Stimulated activated CD8-positive, alpha-beta memory T cell treated with anti-CD3 and anti-CD28 coated beads, Interleukin-7, amount 100 ng/mL, for 1 hour (primary cell): ENCODE measurements at places on chromosomes 2 and 18.

GRCh38 chr18:32812342-32812741 is 39.5 kb upstream of the KLHL14 start:
- DNase-seq = no peak

- DNase-seq = no peak
Observed at GRCh38 chr2:126658905-126659561, 3.1 kb downstream of the GYPC start.

DNA sequence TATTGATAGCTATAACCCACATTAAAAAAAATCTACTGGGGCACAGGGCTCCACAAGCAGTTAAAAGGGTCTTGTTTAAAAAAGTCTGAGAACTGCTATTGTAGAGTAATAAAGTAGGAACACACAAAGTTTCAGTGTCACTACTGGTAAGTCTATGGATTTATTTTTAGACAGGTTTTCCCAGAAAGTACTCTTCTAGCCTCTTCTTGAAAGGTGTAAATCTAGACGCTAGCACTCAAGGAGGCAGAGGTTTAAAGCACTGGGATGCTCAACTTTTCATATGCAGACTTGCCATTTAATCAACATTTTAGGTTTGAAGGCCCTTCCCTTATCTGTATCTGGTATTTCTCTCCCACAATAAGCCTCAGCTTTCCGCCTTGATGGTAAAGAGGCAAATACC is 33.4 kb downstream of the FBXO11 start:
- DNase-seq = no peak

DNA sequence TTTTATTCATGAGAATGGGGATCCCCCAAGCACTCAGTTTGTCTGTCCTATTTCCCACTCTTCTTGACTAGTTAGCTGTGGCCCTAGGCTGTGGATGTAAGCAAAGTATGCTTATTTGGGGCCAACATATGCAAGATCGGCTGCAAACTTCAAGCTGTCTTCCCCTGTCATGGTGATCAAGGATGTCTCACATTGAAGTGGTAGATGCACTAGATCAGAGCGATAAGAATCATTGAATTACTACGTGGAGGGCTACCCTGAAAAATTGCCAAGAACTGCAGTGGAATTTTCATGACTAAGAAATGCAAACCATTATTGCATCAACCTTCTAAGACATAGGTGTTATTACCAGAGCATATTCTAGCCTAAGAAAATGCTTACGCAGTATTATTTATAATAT is 527.4 kb downstream of the RNF144A start:
- DNase-seq = no peak

DNA sequence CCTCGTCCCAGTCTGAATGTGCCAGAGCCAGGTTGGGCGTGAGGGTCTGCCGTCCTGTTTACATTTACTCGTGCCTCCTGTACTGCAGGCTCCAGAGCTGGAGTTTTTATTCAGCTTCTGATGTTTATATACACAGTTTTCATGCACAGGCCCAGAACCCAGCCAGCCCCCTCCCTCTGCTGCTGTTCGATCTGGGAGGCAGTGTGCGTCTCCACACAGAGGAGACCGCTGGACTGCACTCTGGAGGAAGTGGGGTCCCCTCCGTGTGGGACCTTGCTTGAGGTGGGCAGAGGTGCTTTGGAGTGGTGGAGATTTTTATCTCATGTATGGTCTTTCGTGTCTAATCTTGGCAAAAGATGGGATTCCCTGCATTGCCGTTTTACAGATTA is 90.6 kb downstream of the GLI2 start:
- no peak for DNase-seq

DNA sequence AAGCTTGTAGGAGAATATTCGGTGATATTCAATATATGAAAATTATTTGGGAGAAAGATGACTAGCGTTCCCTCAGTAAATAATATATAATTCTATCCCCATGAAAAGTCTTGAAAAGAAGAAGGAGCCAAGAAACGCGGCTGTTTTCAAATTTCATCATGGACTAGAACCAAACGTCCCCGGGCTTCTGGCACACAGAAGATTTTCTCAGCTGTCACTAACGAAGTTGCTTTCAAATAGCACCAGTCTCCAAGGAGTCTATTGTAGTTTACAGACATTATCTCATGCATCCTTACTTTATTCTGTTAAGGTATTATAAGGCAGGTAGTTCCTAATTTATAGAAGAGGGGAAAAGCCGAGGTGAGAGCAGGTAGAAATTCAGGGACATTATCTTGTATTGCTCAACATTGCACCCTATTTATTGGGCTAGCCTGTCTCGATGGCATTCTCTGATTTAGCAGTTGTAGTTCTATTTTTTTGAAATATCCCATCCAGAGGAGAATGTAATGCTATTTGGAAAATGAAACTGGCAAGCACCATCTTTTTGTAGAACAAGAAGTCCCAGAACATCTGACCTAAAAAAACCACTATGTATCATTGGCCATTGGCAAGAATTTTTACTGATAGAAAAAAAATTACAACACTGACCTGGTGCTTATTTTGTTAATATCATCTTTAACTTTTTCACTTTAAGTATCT is 198.1 kb upstream of the RASGRP3 start:
- DNase-seq = no peak

DNA sequence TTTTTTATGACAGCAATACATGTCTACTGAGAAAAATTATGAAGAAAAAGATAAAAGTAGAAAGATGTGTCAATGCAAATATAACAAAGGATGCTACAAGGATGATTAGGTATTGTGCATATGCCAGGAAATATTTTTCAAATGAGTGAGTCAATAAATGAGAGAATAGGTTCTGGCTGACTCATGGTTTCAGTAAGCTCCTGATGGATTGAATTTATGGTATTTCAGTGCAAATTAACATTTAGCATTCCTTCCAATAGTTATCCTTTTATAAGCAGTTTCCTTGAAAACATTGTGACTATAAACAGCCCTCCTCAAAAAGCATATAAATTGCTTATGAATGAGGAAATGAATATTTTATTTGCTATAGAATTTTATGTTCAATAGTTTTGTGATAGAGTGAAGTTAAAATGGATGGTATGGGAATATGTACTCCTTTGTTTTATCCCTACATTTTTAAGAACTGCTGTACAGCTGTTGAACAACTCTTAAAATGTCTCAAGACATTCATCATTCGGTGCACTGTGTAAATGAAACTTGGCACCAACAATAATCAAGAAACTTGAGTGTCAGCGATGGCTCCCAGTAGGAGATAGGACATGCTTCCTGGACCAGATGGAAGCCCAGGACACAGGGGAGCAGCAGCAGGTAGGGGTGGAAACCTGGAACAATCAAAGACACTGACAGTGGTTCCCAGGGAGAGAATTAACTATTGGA is 144.7 kb downstream of the PMAIP1 start:
- no peak for DNase-seq

GRCh38 chr2:199946196-199946595 is 9.1 kb downstream of the TYW5 start:
- no peak for DNase-seq

DNA sequence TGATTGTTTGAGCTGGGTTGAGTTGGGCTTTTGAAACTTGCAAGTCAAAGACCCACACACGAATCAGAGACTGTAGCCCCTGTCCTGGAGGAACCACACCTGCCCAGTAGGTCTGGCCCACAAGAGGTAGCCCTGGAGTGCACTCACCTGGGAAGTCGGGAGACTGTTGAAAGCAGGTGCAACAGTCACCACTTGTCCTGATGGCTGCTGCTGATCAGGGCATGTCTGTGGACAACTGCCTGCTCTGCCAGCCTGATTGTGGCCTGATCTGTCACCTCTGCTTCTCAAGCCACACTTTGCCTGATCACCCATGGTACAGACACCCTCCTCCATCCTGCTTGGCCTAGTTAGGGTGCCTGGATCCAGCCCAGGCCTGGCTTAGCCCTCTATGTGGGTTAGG is 105.0 kb upstream of the HAAO start:
- DNase-seq = no peak

- DNase-seq = no peak
Observed at GRCh38 chr2:43142921-43143438, 83.4 kb downstream of the ZFP36L2 start.

GRCh38 chr2:106339132-106339531 is 129.1 kb downstream of the RGPD3 start:
- DNase-seq = no peak

DNA sequence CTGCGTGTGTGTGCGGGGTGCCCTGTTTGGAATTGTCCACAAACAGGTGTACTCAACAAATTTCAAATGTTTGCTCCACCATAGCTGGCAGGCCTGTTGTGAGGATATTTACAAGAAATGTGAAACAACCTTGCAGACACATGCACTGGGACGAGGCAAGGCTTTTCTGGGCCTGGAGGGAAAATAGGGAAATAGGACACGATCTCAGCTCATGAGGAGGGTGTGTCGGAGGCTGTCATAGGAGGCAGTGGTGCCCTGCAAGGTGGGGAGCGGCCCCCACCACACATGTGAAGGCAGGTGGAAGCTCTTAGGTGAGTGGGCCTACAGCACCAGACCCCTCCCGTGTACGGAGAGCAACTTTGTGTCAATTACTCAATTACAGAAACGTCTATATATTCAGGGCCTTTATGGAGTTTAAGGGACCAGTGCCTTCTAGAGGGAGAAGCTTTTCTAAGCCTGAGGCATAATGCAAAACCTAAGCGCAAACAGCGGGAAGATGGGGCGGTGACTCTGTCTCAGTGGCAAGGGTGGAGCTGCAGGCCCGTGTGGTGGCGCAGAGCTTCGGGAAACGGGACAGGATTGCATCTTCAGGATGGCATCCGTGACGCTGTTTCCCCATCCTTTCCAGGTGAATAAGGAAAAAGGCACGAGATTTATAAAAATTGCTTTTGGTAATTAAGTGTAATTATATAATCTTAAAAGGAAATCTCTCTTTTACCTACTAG is 48.0 kb downstream of the RNF144A start:
- no peak for DNase-seq

- DNase-seq = no peak
Observed at GRCh38 chr18:10403708-10404107, 50.7 kb upstream of the APCDD1 start.

DNA sequence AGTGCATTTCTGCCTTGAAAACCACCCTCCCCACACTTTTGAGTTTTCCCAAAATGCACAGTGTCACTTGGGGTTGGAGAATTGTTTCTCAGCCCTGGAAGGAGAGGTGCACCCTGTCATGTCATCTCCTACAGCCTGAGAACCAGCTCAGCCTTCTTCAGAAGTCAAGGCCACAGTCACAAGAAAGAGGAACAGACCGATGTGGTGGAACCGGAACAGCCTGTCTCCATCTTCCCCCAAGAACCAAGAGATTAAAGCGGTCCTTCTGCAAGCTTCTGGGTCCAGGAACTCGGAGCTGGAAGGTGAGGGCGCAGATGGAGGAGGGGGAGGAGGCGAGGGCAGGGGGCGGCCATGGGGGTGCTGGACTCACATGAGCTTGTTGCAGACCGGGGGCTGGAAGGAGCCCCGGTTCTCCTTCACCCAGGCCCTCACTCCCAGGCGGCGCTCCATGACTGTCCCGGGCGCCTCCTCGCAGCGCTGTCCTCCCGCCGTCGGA is 248 bp downstream of the HAAO start:
- no peak for DNase-seq

DNA sequence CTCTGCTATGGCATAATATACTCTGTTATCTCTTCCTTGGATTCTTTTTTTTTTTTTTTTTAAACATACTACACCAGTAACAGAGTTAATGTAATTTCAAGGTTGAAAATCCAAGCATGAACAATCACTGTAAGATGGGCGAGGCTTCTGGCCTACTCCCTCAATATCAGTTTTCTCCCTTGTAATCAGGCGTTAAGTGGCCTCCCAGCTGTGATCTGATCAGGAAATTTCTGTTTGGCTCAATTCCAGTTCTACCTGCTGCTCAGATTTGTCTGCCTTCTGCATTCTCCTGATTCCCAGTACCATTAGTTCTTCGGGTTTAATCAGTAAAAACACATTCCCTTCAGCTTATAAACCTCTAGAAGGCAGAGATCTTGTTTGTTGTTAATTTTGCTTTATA is 18.6 kb downstream of the PRKD3 start:
- no peak for DNase-seq

DNA sequence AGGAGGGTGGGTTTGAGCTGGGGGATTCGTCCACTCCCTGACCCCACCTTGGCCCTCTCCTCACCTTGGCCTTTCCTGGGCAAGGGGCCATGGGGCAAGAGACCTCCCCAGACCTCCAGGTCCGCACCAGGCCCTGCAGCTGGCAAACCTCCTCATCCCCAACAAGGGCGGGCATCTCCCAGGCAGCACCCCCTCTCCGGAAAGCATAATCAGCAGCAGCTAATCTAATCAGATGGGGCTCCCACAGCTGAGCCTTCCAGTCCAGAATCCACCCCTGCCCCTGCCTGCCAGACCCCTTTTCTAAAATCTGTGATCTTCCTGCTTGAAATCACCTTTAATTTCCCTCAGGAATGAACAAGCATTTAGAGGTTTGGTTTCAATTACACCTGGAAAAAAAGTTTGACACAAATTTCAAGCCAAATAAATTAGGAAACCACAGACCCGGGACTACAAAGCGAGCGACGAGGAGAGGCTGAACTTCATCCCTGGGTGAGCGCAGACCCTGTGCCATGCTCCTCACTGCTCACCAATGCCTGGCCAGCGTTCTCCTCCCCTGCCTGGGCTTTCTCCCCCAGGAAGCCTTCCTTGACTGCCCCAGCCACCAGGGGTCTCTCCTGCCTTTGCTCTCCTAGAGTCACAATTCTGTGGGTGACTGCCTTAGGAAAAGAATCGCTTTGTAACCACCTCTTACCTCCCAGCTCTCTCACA is 143.0 kb upstream of the MYCN start:
- no peak for DNase-seq

DNA sequence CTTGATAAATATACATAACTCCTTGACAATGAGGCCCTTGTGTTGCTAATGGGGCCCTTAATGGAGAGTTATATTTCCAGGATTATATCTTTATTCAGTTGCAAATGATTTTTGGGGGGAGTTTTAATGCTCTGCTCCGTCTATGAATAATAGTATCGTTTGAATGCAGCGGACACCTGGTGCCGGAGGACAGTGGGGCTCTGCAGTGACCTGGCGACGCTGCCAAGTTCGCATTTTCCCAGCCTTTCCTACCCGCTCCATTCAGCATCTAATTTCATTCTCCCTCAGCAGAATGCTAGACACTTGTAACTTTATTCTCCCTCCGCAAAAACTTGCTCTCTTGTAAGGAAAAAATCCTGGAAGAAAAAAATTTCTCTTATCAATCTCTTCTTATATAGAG is 257.6 kb upstream of the SALL3 start:
- DNase-seq = no peak

- no peak for DNase-seq
Observed at GRCh38 chr2:118609138-118609537, 238.3 kb downstream of the EN1 start.

GRCh38 chr2:75238670-75239330 is 39.5 kb upstream of the TACR1 start:
- DNase-seq = no peak

GRCh38 chr2:143558665-143559064 is 429.4 kb downstream of the ARHGAP15 start:
- no peak for DNase-seq
